Anterior cingulate cortex (tissue), 58 donors: ENCODE measurements at places on chromosomes 5 and 9.

- DNase-seq: peak; percentile 80
These were observed 546 bp downstream of the DNAJB5 start for GRCh38 chr9:34989946-34990635.

DNA sequence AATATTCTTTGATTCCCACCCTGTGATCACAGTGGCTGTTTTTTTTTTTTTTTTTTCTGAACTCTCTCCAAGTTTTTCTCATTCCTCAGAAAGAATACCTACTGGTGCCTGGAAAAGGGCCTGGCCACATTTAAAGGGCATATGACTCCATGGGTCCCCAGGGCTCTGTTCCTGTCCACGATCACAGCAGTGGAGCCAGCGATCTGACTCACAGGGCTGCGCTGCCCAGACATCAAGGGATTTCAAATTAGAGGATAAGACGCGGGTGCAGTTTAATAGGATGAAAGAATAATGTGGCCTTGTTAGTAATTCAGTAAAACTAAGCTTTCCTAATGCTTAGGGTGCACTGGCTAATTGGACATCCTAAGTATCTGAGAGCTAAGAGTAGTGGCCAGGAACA is 175.1 kb upstream of the MSX2 start:
- DNase-seq: no peak

- no peak for DNase-seq
These were observed 3.4 kb downstream of the RPL37 start for GRCh38 chr5:40831346-40832210.

- DNase-seq: no peak
These were observed 139.4 kb upstream of the IRX1 start for GRCh38 chr5:3456121-3456681.

DNA sequence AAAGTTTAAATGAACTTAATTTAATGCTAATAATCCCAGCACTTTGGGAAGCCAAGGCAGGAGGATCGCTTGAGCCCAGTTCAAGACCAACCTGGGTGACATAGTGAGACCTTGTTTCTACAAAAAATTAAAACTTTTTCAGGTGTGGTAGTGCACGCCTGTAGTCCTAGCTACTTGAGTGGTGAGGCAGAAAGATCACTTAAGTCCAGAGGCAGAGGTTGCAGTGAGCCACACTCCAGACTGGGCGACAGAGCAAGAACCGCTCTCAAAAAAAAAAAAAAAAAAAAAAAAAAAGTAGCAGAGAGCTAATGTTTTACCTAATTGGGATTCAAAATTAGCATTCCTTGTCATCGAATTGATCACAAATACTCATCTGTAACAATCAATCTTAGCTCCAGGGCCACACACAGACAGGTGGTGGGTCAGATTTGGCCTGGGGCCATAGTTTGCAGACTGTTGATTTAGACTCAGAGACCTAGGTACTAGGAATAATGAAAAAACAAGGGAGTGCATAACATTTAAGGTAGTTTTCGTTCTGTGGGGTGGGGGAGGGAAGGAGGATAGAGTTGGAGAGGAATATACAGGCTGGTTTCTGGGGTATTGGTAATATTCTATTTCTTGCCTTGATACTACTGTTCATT is 21.4 kb downstream of the HSDL2 start:
- no peak for DNase-seq

DNA sequence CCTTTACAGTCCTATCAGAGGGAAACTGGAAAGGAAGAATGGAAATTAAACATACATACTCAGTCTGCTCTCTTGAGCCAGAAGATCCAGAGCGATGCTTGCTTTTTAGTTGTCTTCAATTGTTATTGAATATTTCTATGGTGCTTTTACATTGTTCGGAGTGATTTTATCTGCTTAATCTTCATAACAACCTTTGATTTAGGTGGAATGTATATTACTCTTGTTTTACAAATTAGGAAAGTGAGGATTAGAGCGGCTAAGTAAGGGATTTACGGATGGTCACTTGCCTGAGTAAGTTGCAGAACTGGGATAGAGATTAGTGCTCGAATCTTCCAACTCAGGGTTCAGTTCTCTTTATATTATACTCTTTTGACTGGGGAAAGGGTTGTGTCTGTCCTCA is 69.1 kb downstream of the PBX3 start:
- DNase-seq: no peak

- DNase-seq: no peak
These were observed 13.3 kb upstream of the GLRX start for GRCh38 chr5:95835682-95836385.

- DNase-seq: no peak
These were observed 11.9 kb upstream of the OR13C8 start for GRCh38 chr9:104556830-104557634.

DNA sequence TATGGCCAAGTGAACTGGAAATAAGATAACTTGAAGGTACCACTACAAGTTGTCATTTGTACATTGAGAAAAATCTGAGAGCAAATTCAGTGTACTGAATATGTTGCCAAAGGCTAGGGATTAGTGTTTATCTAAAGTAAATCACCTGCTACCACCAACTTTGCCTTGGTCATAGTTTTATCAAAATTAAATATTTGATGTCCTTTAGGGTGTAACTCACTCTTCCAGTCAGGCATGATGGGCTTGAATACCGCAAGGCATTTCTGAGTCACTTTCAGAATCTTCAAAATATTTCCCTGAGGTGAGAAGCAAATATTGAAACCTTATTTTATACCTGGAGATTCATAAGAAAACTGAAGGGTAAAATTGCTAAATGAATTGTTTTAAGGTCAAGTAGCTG is 1338.6 kb upstream of the ACO1 start:
- no peak for DNase-seq
